ENCODE measurements at places on chromosomes 6 and 20. TPM values are rescaled to one million over a fixed set of nuclear protein-coding genes. Genes with fewer than 3 reads are reported as not detected.

DNA sequence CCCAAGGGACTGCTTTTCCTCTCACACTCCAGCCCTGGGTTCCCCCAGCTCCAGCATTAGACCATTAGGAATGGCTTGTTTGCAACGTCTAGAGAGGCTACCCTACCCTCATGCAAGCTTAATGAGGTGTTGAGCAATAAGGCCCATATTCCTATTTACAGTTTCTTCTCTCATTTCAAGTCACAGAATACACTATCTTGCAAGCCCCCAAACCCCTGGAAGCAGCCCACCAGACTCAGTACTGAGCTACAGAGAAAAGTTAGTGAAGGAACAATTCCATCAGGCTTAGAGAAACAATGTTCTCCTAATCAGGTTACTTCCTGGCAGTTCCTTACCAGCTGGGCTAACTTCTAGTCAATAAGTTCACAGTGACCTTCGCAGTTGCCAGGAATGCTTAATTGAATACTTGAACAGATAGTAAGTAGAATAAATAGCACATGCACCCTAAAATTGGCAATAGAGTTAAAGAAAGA, 606.5 kb upstream of the NOX3 start:
- no peak overlapping the region for H3K27ac ChIP-seq
- no peak overlapping the region for H3K4me3 ChIP-seq
- peaks cover under 1% of the 10 kb centered on the region for H3K36me3 ChIP-seq

- no peak overlapping the region for H3K4me3 ChIP-seq
- peaks cover 71% of the 10 kb centered on the region for H3K4me1 ChIP-seq
- H3K27me3 ChIP-seq, result no peaks in the 10 kb centered on the region
- H3K27ac ChIP-seq, result no peak overlapping the region
- no peak for DNase-seq
Measured at GRCh38 chr6:106535012-106535411, 94.3 kb downstream of the RTN4IP1 start.

GRCh38 chr6:136550045-136550329, 235 bp downstream of the MAP7 start:
- peaks cover 46% of the 10 kb centered on the region for H3K27me3 ChIP-seq
- no peak for DNase-seq

- H3K27me3 ChIP-seq, result peaks cover 32% of the 10 kb centered on the region
- no peak overlapping the region for H3K27ac ChIP-seq
- no peaks in the 10 kb centered on the region for H3K4me1 ChIP-seq
- DNase-seq, result no peak
- no peaks in the 10 kb centered on the region for H3K36me3 ChIP-seq
- H3K4me3 ChIP-seq, result no peak overlapping the region
Measured at GRCh38 chr6:132961122-132961521, 146.8 kb downstream of the RPS12 start.

- H3K27ac ChIP-seq, result no peak overlapping the region
- no peaks in the 10 kb centered on the region for H3K27me3 ChIP-seq
- no peak for DNase-seq
- H3K4me1 ChIP-seq, result no peaks in the 10 kb centered on the region
- no peak overlapping the region for H3K4me3 ChIP-seq
Measured at GRCh38 chr6:169427856-169428255, 174.2 kb upstream of the THBS2 start.

DNA sequence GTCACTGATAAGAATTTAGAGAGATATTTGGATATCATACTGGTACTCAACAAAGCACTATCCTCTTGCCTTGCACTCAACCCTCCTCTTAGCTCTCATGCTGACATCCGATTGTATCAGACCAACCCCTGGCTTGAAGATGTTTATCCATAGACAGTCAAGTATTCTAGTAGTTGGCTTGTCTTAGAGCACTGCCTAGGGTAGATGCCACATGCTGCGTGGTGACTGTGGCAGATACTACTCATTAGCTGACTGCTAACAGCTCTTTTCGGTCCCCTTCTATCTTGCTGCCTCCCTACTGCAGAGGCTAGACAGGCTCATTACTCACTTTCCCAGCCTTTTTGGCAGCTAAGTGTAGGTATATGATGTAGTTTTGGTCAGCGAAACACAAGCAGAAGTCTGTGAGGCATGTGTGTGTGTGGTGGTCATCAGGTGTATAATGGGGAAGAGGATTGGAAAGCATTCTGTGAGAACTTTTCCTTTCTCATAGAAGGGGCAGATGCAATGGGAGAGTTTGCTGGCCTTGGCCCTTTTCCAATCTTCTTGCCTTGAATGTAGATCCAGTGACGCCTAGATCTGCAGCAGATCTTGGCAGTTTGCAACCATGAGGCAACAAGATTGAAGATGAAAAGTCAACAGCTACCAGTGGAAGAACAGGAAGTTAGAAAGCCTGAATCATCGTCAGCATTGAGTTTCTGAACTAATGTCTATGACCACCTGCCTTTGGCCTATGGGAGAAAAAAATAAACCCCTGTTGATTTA, 4.4 kb upstream of the IFNGR1 start:
- no peaks in the 10 kb centered on the region for H3K36me3 ChIP-seq
- no peaks in the 10 kb centered on the region for H3K27me3 ChIP-seq
- H3K4me3 ChIP-seq, result peak overlapping the region; percentile 0
- DNase-seq, result no peak
- peaks cover 45% of the 10 kb centered on the region for H3K4me1 ChIP-seq

The PEX6 gene
- total RNA-seq, result 34.5 TPM

The MANEA gene
- total RNA-seq, result 11.8 TPM
